Activated naive CD8-positive, alpha-beta T cell treated with anti-CD3 and anti-CD28 coated beads for 36 hours (primary cell): ENCODE measurements at places on chromosomes 12 and 14.

DNA sequence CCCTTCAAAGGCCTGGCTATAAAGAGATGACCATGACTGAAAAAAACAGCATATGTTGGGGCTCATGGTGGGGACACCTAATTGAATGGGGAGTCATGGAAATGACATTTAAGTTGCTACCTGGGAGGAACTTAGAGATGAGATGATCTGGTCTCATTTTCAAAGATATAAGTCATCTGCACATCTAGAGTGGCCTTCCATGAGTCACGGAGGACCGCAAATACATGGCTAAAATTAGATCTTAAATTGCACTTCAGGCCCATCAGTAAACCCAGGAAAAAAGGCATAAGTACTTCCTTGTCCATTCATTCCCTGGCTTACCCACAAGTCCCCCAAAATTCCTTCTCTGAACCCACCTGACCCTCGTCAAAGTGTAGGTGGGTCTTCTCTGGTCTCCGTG, 53.4 kb downstream of the SPTB start:
- no peaks in the 10 kb centered on the region for H3K36me3 ChIP-seq
- H3K4me3 ChIP-seq = no peak overlapping the region
- peaks cover 4% of the 10 kb centered on the region for H3K4me1 ChIP-seq
- DNase-seq = no peak
- peaks cover 7% of the 10 kb centered on the region for H3K27me3 ChIP-seq

- H3K36me3 ChIP-seq = no peaks in the 10 kb centered on the region
- DNase-seq = no peak
- H3K4me1 ChIP-seq = no peaks in the 10 kb centered on the region
- H3K4me3 ChIP-seq = no peak overlapping the region
- no peaks in the 10 kb centered on the region for H3K27me3 ChIP-seq
Observed at GRCh38 chr12:12779529-12779928, 5.9 kb upstream of the APOLD1 start.

GRCh38 chr14:103067231-103067954, 10.0 kb upstream of the CDC42BPB start:
- H3K36me3 ChIP-seq = no peaks in the 10 kb centered on the region
- no peak overlapping the region for H3K27ac ChIP-seq
- DNase-seq = no peak

DNA sequence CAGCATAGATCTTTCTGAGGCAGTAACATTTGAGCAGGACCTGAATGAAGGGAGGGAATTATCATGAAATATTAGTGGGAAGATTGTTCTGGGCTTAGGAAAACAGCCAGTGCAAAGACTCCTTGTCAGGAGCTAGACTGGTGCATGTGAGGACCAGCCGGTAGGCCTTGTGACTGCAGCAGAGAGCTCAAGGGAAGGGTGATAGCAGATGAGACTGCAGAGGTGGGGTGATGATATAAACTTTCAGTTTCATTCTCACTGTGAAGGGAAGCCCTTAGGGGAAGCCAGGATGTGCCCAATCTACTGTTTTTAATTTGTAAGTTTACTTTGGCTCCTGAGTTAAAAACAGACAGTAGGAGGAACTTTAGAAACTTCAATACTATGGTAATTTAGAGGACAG, 12.4 kb downstream of the IL22 start:
- peak; percentile 52 for DNase-seq
- peak overlapping the region; percentile 42 for H3K4me3 ChIP-seq
- peak overlapping the region; percentile 91 for H3K27ac ChIP-seq
- H3K27me3 ChIP-seq = no peaks in the 10 kb centered on the region
- H3K4me1 ChIP-seq = peaks cover 49% of the 10 kb centered on the region

DNA sequence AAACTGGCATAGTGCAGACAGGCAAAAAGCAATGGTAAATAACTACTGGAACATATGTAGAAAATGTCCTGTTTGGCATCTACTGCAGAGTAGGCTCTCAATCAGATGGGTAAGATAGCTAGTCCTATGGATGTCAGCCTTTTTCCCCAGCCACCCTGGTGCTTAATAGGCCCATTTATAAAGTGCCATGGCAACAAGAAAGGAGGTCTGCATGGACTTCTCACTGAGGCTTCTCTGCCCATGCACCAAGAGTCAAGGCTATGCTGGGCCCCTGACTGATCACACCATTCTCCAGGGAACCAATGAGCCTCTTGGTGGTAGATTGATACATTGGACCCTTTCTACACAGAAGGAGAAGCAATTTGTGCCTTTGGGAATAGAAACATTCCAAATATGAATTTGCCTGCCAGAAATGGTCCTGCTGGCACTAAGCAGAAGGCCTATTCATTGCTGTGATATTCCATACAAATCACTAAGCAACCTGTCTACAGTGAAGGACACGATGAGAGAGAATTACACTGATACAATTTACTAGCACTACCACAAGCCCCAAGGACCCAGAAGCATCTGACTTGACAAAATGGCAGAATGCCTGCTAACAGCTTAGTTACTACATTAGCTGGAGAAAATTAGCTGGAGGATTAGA, 43.8 kb downstream of the RESF1 start:
- H3K4me1 ChIP-seq = peaks cover 4% of the 10 kb centered on the region
- peaks cover 35% of the 10 kb centered on the region for H3K36me3 ChIP-seq
- no peaks in the 10 kb centered on the region for H3K27me3 ChIP-seq
- no peak for DNase-seq

DNA sequence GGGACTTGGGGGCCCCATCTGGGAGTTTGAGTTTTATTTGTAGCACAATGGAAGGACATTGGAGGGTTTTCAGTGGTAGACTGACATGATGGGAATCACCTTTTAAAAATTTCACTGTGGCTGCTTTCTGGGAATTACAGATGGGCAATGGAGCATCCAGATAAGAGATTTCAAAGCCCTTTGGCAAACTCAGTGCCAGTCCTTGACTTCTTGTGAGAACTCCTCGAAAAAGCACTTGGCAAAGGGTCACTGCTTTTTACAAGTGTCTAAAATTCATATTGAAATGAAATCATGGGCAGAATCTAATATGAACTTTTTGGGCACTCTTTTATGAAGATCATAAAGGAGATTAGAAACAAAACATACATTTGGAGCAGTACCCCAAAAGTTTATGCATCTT, 34.3 kb upstream of the IGF1 start:
- no peaks in the 10 kb centered on the region for H3K36me3 ChIP-seq
- peaks cover 7% of the 10 kb centered on the region for H3K27me3 ChIP-seq
- H3K27ac ChIP-seq = no peak overlapping the region
- H3K4me3 ChIP-seq = no peak overlapping the region
- no peak for DNase-seq

- H3K36me3 ChIP-seq = no peaks in the 10 kb centered on the region
- no peak for DNase-seq
- H3K27ac ChIP-seq = no peak overlapping the region
- no peak overlapping the region for H3K4me3 ChIP-seq
Observed at GRCh38 chr12:132329720-132330548, 545 bp upstream of the GALNT9 start.

- H3K4me3 ChIP-seq = no peak overlapping the region
- DNase-seq = no peak
- no peaks in the 10 kb centered on the region for H3K27me3 ChIP-seq
- no peaks in the 10 kb centered on the region for H3K36me3 ChIP-seq
Observed at GRCh38 chr14:26370115-26370514, 227.7 kb downstream of the NOVA1 start.

- no peaks in the 10 kb centered on the region for H3K27me3 ChIP-seq
- no peak overlapping the region for H3K4me3 ChIP-seq
- no peaks in the 10 kb centered on the region for H3K36me3 ChIP-seq
- no peaks in the 10 kb centered on the region for H3K4me1 ChIP-seq
- no peak overlapping the region for H3K27ac ChIP-seq
Observed at GRCh38 chr14:31320922-31321766, 99.2 kb downstream of the HEATR5A start.

DNA sequence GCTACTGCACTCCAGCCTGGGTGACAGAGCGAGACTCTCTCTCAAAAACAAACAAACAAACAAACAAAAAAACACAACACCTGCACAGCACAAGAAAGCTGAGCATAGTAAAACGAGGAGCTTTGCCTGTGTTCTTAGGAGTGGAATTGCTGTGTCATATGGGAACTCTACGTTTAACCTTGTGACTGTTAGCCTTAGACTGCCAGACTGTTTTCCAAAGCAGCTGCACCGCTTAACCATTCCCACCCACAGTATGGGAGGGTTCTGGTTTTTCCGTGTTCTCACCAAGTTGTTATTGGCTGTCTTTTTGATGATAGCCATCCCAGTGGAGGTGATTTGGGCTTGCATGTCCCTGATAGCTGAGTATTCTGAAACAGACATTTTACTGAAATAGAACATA, 9.2 kb downstream of the WNT5B start:
- no peaks in the 10 kb centered on the region for H3K36me3 ChIP-seq
- no peak overlapping the region for H3K27ac ChIP-seq
- H3K4me1 ChIP-seq = peaks cover 1% of the 10 kb centered on the region
- no peak for DNase-seq

- H3K27me3 ChIP-seq = peaks cover 19% of the 10 kb centered on the region
- H3K4me1 ChIP-seq = no peaks in the 10 kb centered on the region
- no peak overlapping the region for H3K4me3 ChIP-seq
Observed at GRCh38 chr14:78005325-78005724, 164.8 kb upstream of the NRXN3 start.

DNA sequence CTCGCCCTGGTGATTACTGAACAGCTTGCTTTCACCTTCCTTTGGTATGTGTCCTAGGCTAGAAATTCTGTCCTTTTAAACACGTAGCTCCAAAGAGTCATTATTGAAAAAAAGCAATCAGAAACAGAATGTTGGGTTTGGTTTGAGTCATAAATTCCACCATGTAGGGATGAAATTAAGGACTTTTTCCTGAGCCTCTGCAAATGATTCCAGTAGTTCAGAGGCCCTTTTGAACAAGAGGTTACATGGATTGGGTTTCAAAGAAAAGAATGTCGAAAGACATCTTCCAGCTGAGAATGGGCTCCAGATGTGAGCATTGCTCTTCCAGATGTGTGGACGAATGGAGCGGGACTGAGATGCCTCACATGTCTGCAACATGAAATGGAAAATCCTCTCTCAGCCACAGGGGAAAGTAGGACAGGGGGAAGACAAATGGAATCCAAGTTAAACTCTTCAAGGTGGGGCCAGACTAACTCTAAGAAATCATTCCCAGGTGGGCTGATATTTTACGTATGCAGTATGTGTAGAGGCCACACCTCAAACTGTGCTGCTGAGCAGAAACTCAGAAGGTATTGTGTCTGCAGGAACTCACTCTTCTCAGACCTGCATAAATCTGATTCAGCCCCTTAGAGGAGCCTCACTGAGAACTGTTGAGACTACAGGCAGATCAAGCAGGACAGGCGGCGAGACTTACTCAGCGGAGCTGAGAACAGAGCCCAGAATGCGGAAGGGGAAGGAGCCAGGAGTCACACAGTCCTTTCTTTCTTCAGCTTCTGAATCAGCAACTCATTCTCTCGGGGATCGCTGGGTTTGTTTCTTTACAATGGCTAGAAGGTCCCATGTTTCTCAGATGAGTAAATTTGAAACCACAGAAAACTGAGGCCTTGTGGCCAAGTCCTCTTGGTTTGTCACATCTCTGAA, 23.3 kb upstream of the EMP1 start:
- peak; percentile 19 for DNase-seq
- no peak overlapping the region for H3K4me3 ChIP-seq
- H3K27me3 ChIP-seq = peaks cover 11% of the 10 kb centered on the region

DNA sequence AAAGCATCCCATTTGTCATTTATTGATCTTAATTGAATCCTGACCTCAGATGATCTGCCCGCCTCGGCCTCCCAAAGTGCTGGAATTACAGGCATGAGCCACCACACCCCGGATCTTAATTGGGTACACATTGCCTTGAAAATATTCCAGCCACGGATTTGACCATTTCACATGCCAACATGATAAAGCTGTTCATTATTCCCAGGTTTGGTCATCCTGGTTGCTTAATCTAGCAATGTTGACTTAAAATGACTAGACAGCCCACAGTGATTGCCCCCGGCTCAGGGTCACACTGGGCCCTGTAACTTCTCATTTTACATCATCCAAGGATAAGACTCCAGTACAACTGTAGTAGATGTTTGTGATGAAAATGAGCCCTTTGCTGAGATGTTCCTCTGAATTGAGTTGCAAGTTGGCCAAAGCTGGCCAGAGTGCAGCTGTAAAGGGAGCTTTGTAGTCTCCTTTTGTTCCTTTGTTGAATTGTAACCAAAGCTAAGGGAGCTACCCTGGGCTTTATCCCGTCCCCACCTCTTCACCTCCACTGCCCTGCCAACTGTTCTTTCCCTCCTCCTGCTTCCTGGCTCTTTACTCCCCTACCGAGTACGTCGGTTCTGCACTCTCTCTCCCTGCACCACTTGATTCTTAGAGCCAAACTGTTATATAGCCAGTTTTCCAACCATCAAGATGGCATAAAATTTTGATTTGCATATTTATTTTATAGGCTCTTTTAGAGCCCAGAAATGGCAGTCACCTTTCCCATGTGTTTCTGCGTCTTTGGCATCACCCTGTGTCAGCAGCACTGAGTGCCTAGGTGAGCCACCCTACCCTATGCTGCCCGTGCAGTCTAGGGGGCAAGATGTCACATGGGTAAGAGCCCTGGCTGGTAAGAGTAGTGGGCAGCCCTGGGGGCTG, 141.3 kb upstream of the HIF1A start:
- peak overlapping the region; percentile 95 for H3K27ac ChIP-seq
- peaks cover 55% of the 10 kb centered on the region for H3K4me1 ChIP-seq
- no peak overlapping the region for H3K4me3 ChIP-seq
- DNase-seq = no peak

DNA sequence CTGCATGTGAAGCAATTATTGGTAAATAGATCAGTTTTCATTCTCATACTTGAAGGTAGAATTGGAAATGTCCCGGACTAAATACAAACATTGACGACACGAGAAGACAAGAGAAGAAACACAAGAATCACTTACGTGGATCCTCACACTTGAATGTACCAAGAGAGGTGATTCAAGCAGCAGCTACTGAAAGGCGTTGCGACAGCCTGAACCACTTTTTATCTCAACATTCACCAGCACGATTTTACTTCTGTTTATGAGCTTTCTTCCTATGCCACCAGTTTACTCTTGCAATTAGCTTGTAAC, 3.6 kb upstream of the FZD10 start:
- no peak for DNase-seq
- H3K27ac ChIP-seq = no peak overlapping the region
- peaks cover 51% of the 10 kb centered on the region for H3K27me3 ChIP-seq
- no peaks in the 10 kb centered on the region for H3K36me3 ChIP-seq
- no peaks in the 10 kb centered on the region for H3K4me1 ChIP-seq

DNA sequence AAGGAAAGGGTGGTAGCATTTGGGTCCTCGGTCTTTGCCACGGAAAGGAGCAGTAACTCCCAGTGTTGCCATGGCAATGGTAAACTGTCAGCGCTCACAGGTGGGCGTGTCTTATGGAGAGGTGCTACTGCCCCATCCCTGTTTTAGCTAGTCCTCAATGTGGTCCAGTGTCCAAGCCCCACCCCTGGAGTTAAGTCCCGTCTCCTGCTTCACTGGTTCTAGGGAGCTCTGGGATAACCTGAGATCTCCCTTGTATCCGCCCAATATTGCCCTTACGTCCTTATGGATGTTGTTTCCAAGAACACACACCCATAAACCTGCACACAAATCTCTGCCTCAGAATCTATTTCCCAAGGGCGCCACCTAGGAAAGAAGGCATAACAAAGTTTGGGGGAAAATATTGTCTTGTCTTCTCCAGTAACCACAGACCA, 64.2 kb downstream of the SPRING1 start:
- no peaks in the 10 kb centered on the region for H3K36me3 ChIP-seq
- DNase-seq = peak; percentile 5
- no peak overlapping the region for H3K27ac ChIP-seq
- H3K4me3 ChIP-seq = peak overlapping the region; percentile 62
